Activated CD8-positive, alpha-beta memory T cell treated with anti-CD3 and anti-CD28 coated beads, Interleukin-2, amount 50 U/mL, for 4 hours (primary cell): ENCODE measurements at places on chromosomes 12 and 14.

DNA sequence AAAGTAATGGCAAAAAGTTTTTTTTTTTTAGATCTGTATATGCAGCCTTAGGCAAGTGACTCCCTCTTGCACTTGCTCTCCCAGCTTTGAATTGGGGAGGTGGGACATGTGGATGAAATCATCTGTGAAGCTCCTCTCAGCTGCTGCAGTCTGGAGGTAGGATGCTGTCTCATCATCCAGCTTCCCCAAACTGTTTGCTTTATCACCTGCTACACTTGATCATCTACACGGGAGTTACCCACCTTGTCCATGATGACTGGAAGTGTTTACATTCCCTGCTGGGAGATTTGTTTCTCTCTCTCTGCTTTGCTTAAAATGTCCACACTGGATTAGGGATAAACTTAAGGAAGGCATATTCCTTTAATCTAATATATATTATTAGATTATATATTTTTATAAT lies 8.5 kb upstream of the FGF23 start:
- no peak for DNase-seq

GRCh38 chr14:102751088-102751487 lies 26.2 kb upstream of the TRAF3 start:
- no peak for DNase-seq

DNA sequence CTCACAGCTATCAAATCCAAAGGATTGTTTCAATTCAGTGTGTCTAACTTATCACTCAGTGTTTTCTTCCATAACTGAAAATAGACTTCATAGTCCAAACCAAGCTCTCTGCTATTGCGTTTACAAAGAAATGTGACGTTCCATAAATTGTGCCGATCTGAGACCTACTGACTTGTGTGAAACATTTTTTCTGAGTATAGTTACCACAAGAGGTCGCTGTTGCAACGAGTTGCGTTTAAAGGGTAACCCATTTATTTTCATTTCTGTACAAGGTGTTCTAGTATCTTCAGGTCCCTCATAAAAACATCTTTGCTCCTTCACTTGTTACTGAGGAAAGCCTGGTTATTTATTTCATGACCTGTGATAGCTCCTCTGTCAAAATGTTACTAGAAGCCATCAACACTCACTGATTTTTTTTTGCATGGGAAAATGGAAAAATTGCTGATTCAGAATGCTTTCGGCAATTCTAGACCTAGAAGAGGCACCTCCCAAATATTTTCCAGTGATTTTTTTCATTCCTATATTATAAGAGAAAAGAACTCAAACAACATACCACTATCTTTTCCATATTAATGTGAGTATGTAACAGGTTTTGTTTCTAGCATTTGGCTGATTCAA lies 60.9 kb upstream of the OR4E1 start:
- DNase-seq = no peak

DNA sequence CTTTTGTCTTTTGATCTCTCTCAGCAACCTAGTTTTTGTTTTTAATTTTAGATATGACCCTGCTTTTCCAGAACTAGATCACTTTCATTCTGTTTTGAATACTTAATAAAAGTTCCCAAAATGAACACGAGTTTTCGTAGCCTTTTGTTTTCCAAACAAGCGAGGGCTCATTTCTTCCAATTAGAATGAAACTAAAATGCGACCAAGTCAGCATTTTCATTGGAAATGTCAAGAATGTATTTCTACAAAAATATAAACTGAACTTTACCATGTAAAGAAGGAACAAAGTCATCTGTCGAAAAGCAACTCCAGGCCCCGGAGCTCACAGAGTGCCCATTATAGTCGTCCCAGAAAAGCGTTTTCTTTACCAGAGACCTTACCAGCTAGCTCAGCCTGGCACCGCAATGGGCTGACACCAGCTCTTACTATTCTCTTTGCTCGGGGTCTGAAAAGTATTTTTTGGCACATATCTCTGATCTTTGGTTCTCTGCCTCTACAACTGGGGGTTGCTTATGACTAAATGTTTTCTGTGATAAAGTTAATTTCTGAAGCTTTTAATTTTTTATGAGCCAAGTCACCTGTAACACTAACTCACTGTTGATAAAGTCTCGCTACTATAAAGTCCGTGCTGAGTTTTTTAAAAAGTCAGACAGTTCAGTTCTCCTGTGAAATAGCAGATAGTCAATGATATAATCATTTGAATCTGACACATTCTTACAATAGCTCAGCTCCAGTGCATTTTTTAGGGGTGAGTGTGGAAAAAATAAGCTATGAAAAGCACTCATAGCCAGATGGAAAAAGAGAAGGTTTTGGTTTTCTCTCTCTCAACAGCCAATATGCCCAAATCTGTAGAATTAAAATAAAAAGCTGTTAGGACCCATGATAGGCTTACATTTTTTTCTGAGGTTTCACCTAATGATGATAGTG lies 43.4 kb downstream of the SAMD4A start:
- DNase-seq = no peak

DNA sequence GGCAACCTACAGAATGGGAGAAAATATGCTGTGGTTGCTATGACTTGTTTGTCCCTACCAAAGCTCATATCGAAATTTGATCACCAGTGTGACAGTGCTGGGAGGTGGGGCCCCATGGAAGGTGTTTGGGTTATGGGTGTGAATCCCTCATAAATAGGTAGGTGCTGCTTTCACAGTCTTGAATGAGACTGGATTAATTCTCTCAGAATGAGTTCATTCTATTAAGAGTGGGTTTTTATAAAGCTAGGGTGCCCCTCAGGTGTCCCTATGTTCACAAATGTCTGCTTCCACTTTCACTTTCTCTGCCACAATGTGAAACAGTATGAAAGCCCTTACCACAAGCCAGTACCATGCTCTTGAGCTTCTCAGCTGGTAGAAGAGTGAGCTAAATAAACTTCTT lies 133.5 kb downstream of the CPNE8 start:
- DNase-seq = no peak

- DNase-seq = no peak
Observed at GRCh38 chr14:54908190-54908589, 5.6 kb upstream of the GCH1 start.

GRCh38 chr12:54384591-54385041 lies at the start of gene ZNF385A:
ZNF385A (minus strand) TSS chr12:54384733; CDS start chr12:54384514, 219 bp downstream.
- no peak for DNase-seq

DNA sequence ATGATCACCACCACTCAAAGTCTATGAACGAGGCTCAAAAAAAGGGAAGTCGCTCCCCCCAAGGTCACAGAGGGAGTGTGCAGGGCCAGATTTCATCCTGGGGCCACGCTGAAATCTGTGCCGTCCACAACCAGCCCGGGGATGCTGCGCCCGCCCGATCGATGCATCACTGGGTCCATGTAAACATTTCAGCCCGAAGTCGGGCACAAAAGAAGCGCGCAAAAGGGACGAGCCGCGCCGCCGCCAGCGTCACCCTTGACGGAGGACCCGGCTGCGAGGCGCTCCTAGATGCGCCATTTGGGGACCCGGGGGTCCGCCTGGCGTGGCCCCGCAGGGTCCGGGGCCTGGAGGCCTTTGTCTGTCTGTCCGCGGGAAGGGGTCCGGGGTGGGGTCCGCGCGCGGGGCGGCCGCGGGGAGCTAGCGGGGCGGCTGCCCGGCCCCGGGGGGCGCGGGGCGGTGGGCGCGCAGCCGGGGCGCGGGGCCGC lies 503 bp downstream of the FBXO21 start:
- peak; percentile 37 for DNase-seq

GRCh38 chr14:81127785-81128184 lies 93.0 kb downstream of the GTF2A1 start:
- DNase-seq = no peak

GRCh38 chr14:73207615-73208014 lies 29.7 kb upstream of the PAPLN start:
- DNase-seq = no peak

GRCh38 chr12:67757651-67758050 lies 109.1 kb downstream of the DYRK2 start:
- no peak for DNase-seq

DNA sequence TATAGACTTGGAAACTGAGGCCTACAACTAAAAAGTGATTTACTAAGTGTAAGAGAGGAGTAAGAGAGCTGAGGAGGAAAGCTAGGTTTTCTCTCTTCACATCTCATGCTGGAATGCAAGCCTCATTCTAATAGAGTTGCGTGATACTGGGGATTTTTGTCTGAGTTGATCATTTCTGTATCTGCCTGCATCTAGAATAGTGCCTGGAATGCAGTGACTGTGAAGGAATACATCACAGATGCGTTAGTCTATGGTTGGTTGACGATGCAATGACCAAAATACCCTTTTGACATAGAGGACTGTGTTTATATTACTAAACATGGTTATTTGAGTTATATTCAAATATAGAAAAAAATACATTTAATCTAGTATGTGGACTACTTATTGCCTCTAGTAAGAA lies 9.2 kb upstream of the TMEM117 start:
- DNase-seq = no peak

- no peak for DNase-seq
Observed at GRCh38 chr12:131862994-131863710, 31.3 kb upstream of the ULK1 start.

DNA sequence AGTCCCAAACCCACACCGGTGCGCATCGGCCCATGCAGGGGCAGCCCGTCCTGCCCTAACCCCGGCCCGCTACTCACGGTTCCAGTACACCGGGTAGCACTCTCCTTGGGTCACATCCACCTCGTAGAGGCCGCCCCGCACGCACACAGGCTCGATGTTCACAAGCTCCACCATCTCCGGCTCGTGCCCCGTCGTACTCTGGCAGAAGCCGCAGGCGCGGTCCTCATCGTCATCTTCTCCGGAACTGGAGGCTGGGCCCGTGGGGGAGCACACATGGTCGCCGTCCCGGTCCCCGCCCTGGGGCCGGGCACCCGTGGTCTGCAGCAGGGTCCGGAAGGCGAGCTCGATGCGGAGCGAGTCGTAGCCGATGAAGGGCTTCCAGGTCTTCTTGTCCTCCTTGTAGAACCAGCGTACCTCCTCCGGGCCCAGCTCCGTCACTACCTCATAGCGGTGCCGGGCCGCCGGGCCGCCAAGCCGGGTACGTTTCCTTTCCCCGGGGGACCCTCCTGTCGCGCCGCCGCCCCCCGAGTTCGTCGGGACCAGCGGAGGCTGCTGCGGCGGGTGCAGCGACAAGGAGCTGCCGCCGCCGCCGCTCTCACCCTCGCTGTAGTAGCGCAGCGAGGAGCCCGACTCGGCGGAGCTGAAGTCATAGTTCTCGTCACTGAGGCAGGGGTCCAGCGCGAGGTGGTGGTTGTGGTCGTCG lies 788 bp downstream of the DDHD1 start:
- DNase-seq = peak; percentile 72

- DNase-seq = no peak
Observed at GRCh38 chr14:28754209-28754985, 12.2 kb upstream of the FOXG1 start.

GRCh38 chr14:65444230-65444629 lies 31.7 kb downstream of the FUT8 start:
- no peak for DNase-seq
